Activated T-cell treated with anti-CD3 and anti-CD28 coated beads for 4 hours (primary cell): ENCODE measurements at places on chromosomes 16 and 17.

DNA sequence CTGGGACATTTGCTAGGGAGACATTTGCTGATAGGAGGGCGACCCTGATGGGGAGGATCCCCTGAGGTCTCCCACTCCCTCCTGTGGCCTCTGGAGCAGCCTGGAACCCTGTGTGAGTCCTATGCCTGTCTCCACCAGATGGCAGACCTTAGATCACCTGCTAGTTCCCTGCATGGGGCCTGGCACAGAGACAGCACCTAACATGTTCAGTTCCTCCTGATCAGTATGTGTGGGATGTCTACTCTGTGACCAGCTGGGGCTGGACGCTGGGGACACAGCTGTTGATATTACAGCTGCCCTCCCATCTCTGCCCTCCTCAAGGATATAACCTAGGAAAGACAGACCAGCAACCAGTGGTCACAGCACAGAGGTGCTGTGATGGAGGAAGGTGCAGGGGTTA lies 1.1 kb upstream of the ADCY7 start:
- DNase-seq: no peak

DNA sequence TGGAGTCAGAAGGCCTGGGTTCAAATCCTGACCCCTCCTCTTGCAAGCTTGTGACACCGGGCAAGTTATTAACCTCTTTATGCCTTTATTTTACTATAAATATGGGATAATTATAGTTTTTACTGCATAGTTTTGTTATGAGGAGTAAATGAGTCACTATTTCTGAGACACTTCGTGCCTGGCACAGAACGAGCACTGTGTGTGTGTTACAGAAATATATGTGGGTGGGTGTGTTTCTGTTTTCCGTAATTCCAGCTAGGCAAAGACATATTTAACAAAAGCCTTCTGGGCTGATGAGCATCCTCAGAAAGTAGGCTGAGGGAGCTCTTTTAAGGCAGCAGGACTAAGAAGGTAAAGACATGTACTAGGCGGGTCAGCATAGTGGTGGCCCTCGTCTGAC lies 417.9 kb downstream of the MAF start:
- no peak for DNase-seq

DNA sequence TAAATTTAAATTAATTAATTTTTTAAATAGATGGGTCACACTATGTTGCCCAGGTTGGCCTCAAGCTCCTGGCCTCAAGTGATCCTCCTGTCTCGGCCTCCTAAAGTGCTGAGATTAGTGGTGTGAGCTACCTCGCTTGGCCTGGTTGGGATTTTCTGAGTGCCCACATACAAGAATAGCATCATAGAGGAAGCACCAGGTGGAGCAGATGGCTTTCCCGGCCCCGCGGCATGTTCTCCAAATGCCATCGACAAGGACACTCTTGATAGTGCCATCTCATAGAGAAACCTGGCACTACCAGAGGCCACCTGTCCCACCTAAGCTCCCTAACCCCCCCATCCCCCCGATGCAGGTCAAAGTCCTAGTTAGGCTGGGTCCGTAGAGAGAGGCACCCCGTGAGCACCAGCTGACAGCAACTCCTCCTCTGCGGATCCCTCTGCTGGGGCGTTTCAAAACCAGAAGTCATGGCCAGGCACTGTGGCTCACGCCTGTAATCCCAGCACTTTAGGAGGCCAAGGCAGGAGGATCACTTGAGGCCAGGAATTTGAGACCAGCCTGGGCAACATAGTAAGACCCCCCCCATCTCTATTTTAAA lies 65.9 kb downstream of the DNAH3 start:
- DNase-seq: no peak

DNA sequence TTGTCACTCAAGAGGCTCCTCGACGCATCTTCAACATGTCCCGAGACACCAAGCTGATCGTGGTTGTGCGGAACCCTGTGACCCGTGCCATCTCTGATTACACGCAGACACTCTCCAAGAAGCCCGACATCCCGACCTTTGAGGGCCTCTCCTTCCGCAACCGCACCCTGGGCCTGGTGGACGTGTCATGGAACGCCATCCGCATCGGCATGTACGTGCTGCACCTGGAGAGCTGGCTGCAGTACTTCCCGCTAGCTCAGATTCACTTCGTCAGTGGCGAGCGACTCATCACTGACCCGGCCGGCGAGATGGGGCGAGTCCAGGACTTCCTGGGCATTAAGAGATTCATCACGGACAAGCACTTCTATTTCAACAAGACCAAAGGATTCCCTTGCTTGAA lies 101.0 kb downstream of the HS3ST2 start:
- DNase-seq: no peak

DNA sequence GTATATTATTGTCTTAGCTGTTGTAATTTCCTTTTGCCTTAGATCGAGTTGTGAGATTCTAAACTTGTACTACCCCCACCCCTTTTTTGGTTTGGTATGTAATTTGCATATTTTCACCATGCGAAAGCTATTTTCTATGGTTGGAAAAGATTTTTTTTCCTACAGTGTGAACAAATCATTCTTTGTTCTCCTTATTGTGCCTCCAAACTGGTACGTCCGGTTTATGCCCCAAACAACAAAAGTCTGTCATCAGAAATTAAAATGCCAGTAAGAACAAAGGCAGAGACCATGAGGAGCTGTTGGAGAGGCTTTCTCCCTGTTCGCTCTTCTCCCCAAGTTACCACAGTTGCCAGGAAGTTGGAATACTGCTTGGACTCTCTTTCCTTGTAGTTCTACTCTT lies 66.1 kb downstream of the BCAS3 start:
- no peak for DNase-seq

DNA sequence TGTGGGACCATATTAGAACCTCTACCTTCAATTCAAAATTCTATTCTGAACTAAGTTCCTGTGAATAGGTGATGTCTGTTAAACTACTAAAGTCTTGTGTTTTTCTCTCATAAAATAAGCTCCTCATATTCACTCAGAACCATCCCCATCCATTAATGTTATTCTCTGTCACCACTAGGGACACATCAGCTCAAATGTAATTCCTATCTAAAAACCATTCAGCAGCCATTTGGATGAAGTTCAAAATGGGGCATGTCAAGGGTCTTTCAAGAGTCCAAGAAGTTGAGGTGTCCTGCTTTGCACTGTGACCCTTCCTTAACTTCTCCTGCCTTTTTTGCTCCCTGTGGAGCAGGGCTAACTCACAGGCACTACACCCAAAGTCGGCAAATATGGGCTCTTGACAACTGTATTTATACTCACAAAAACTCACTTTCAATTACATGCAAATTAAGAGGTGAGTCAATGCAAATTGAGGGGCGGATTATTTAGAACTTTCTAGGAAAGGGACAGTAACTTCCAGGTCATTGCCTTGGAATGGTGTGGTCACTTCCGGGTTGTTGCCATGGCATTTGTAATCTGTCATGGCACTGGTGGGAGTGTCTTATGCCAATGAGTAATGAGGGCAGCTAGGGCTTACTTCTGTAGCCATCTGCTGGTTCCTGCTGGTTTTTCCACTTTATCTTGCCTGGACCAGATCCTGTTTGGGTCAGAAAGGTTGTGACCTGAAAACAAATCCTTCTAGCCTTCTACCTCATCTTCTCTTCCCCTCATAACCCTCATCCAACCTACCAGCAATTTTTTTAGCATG lies 128.2 kb upstream of the COX10 start:
- DNase-seq: no peak

DNA sequence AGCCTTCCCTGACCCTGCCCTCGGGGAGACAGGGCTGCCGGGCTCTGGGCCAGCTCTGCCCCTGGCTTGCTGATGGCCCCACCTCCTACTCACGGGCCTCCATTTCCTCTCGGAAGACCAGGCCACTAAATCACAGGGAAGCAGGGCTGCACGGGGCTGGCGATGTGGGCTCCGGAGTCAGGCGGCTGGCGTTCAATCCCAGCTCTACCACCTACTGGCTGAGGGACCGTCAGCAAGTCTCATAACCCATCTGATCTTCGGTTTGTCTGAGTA lies 113.4 kb downstream of the AMFR start:
- DNase-seq: no peak

DNA sequence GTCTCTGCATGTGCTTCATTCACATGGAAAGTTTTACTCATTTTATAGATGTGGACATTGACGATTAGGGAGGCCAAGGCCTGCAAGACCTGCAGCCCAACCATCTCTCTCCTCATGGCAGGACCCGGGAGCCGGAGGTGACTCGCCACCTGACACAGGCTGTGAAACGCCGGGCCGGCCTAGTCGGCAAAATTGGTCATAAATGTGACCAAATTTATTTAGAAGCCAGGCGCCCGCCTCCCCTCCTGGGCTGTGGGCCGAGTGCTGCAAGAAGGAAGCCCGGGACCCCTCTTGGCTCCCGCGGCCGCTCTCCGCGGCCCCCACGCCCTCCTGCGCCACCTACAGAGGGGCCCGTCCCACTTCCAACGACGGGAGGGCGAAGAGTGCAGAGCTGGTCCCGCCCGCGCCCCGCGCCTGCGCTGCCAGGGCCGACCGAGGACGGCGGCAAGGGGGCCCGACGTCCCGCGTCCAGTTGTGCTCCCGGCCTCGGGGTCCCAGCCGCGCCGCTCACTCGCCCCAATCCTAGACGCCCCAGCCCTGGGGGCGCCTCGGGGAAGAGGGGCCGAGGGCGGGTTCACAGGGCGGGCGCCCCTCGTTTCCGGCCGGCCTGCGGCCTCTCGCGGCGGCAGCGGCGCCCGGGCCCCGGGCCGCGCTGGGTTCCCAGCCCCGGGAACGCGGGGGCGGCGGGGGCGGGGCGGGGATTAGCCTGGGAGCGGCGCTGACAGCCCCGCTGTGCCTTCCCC lies 47.5 kb downstream of the WNT3 start:
- no peak for DNase-seq

DNA sequence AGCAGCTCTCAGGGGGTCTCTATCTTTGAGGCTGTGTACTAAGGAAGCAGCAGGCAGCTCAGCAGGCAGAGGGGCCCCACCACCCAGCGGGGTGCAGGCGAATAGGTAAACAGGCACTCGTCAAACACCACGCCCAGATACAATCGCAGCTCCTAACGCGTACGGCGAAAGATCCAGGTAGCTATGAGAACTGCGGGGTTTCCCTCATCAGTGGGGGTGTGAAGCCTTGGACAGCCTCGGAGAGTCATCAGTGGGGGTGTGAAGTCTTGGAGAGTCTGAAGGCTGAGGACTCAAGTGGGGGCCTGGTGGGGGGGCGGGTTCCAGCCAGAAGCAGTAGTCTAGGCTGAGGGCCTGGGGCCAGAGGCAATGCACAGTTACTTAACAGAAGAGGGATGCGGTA lies 69.0 kb downstream of the RTN4RL1 start:
- no peak for DNase-seq

DNA sequence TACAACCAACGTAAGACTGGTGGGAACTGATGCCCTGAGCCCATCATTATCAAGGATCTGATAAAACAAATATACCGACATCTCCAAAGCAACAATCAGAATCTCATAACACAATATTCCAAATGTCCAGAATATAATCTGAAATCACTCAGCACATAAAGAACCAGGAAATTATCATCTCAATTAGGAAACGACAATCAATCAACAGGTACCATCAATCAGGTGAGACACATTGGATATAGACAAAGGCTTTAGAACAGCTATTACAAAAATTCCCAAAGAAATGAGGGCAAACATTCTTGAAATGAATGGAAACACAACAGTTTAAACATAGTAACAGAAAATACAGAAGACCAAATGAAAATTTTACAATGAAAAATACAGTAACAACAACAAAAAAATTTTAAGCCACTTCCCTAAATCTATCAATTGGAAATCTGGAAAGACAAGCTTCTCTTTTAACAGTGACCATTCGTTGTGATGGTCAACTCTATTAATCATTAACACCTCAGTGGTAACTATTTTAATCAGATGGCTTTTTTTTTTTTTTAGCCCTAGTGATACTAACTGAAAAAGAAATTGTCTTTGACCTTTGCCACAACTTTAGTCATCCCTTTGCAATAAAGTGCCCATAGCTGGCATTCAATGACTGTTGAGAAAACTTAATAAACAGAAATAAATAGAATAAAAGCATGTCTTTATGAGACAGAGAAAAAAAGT lies 70.4 kb downstream of the USP32 start:
- DNase-seq: no peak

DNA sequence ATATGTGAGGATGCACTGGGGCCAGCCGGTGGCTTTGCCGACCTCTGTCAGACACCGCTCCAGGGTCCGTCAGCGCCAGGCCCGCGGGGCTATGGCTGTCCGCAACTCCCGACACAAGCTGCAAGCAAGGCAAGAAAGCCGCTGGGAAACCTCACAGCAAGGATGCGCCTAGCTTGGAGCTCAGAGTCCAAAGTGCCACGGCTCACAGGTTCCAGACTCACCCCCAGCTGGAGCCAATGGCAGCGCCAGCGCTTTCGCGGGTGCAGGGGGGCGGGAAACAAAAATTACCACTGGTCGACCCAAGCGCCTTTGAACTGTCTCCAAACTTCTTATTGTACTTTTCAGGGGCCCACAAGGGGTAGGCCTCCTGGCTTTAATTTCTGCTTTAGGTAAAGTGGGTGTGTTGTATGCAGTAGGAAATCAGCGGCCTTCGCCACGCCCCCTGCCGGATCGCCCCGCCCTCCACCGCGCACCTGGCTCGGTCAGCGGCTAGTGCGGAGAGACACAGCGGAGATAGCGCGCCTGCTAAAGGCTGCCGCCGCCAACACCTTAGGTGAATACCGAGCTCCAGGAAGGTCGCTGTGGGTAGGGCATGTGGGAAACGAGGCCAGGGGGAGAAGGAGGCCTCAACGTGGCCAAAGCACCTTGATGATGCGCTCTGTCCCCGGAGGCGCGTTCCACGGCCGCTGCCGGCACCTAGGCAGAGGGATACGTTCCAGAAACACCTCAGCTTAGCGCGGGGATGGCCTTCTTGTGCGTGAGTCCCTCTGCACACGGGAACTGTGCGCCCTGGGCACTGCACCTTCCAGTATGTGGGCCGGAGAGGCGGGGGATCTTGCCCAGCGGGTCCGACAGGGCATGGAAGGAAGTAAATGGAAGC lies 61.0 kb upstream of the RBL2 start:
- peak; percentile 84 for DNase-seq

- no peak for DNase-seq
These were observed 187.0 kb downstream of the IRX3 start for GRCh38 chr16:54099627-54100026.

GRCh38 chr17:50697663-50698272 lies 9.9 kb downstream of the ANKRD40 start:
- DNase-seq: no peak

GRCh38 chr16:85715169-85716021 lies 26.6 kb upstream of the GINS2 start:
- no peak for DNase-seq

GRCh38 chr16:86343796-86344585 lies 166.3 kb upstream of the FOXF1 start:
- no peak for DNase-seq

- DNase-seq: no peak
These were observed 491 bp downstream of the SLC25A19 start for GRCh38 chr17:75288770-75289114.

- DNase-seq: no peak
These were observed 12.7 kb upstream of the MLKL start for GRCh38 chr16:74713325-74713724.

- no peak for DNase-seq
These were observed 586.1 kb upstream of the PSMD7 start for GRCh38 chr16:73710526-73710925.

- no peak for DNase-seq
These were observed 6.9 kb downstream of the ADCY9 start for GRCh38 chr16:4109250-4109736.
